BE2C (cell line): ENCODE measurements at places on chromosomes 3 and 15.

DNA sequence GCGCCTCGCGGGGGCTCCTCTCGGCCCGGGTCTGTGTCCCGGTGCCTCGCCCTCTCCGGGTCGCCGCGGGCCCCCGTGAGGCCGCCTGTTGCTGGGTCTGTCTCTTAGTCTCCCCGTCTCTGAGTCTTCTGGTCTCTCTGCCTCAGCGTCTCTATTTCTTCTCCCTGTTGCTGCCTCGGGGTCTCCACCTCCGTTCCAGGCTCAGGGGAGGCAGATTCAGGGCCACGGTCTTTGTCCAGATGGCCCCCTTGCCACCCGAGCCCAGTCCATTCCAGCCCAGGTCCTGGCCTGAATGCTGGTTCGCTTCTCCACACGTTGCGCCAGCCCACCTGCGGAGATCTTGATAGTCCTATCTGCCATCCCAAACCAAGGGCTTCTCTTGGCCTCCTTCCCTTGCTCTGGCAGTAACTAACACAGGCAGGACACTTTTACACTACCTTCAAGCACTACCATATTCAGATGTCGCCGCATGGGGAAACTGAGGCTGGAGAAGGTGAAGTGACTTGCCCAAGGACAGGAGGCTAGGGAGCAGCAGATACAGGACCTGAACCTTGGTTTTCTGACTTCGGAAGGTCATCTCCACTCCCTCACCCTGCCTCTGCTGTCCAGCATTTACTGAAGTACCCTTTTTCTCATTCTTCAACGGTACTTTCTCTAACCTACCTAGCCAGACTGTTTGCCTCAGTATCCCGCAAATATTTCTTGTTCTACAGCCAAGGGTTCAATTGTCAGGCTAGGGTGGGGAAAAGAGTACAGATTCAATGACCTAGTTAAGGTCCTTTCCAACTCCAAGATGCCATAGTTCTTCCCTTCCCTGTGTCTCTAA, 616 bp upstream of the IGDCC4 start:
- DNase-seq = no peak

GRCh38 chr3:177449360-177450006, 252.2 kb upstream of the TBL1XR1 start:
- DNase-seq = no peak

- DNase-seq = no peak
These were observed 27.2 kb upstream of the SYN2 start for GRCh38 chr3:11976976-11977375.

DNA sequence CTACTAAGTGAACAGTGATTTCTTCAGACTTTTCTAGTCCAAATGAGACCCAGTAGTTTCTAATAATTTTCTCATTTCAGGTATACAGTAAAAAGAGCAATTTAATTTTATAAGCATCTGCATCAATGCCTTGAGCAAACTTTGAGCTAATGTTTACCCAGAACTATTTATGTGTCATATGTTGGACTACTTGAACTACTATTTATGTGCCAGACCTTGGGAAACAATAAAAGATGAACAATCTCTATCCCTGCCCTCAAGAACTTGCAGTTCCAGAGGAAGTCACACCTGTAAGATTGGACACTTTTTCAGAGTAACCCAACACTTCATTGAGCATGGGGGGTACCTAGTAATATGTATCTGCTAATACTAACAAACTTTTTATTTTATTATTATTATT, 2.3 kb upstream of the UBE3A start:
- DNase-seq = no peak

DNA sequence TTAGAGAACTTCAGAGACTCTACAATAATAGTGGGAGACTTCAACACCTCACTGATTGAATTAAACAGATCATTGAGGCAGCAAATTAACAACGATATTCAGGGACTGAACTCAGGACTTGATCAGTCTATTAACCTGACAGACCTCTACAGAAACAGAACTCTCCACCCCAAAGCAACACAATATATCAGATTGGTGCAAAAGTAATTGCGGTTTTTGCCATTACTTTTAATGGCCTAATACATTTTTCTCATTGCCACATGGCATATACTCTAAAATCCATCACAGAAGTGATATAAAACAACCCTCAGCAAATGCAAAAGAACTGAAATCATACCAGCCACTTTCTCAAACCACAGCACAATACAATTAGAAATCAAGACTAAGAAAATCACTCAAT, 298.1 kb upstream of the SGO1 start:
- no peak for DNase-seq

- no peak for DNase-seq
These were observed 396.5 kb downstream of the FHIT start for GRCh38 chr3:60854791-60855190.

DNA sequence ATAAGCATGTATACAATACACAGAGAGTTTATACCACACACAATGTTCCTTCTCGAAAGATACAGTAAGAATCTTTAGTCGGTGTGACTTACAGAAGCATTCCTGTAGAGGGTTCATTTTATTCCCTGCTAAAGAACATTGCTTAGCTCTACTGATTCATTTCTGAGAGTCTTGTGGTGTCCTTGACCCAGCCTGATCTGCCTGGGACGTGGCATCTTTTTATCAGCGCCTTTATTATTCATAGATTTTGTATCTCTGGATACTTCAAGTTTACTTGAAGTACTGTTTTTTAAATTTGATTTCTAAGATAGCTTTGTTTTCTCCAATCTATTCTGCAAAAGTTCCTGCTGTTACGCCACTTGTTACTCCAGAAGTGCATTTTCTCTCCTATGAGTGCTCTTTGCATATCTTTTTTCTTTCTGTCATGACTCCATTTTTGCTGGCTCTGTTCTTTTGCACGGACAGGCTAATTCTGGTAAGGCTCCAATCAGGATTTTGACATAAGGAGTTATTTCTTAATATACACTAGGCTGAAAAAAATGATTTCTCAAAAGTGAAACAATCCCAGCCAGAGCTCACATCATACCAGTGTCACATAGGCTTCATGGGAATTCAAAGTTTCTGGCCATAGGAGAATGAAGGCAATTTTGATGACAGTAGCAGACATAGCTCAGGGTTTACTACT, 114.5 kb upstream of the TNIK start:
- no peak for DNase-seq

GRCh38 chr15:90065682-90066049, 36.6 kb downstream of the IDH2 start:
- DNase-seq = no peak

DNA sequence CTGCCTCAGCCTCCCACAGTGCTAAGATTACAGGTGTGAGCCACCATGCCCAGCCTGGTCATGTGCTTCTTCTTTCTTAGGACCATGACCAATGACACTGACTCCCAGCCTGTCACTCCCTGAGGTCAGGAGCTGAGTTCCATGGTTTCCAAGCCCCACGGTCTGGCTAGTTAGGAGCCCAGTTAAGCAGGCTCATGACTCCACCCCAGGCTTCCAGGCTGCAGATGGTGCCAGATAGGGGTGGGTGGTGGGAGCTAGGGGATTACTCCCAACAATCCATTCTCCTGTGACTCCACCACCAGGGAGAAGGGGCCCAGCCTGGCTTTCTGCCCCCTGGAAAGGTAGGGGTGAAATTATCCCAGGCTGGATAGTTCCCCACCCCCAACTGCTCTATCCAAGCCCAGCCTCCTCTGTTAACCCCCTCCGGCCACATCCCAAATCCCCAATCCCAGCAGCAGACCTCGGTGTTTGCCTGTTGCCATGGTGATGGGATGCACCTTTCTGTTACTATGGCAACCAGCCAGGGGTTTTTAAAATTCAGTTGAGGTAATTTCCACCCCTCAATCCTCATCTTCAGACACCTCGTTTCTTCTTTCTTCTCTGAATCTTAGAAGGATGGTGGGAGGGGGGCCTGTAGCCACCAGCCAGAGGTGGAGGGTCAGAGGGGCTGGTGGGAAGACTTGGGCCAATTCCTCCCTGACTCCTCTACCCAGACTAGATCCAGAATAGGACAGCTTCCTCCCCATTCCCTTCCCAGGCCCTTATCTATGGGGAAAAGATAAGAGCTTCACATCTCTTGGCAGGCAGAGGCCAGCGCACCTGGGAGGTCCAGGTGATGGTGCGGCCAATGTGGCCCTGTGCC, 22.5 kb upstream of the SEMA3F start:
- DNase-seq = no peak

DNA sequence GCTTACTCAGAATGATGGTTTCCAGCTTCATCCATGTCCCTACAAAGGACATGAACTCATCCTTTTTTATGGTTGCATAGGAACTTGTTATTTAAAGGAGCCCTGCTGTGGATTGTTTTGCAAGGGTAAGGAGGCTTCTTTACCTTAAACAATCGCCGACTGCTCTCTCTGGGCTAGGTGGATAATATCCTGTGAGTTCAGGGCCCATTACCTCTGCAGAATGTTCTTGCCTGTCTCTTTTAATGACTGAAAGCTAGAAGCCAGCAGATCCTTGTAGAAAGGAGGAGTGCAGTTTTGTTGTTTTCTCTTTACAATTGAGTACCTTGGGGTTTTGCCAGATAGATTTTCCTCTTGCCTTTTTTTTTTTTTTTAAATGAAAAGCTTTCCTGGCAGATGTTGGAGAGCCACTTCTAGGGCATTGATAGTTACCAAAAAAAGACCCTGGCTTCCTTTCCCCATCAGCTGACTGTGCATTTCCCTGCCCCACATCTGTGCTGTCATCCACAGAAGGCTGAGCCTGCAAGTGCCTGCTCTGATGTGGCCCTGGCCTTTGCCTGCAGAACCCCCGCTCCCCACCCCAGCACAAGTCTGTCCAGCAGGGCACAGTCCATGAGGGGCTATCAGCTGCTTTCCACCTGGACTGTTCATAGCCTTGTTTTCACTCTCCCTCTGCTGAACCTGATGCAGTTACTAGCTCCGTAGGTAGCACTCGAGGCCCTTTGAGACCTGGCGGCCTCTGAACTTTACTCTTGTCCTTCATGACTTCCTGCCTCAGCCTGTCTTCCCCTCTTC, 113.1 kb downstream of the CHCHD6 start:
- DNase-seq = no peak

DNA sequence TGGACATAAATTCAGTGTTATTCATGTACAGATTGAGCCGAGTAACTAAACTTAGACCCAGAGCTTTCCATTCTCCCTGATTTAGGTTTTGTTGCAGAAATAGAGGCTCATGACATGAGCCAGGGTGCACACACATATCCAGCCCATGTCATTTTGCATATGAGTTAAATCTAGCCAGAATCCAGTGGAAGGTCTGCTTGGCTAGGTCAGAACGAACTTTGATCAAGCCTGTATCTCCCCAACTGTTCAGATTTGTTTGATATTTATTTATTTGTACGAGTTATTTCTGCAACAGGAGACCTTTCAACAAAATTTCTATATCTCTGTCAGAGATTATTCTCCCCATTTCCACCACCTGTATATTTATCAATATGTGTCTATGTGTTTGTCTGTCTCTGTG, 247.5 kb upstream of the THBS1 start:
- no peak for DNase-seq

GRCh38 chr3:81743096-81744025, 18.1 kb downstream of the GBE1 start:
- peak; percentile 9 for DNase-seq

DNA sequence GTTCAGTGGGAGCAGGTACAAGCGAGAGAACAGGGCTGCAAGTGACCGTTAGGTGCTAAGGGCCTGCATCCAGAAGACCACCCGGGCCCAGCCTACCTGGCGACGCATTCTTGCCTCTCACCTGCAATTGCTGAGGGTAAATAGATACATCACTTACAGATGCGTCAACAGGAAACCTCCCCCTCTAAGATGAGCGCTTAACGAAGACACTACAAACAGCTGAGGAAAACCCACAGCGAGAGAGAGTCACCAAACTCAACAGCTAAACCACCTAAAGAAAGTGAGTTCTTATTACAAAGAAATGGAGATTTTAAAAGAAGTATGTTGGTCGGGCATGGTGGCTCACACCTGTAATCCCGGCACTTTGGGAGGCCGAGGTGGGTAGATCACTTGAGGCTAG, 157.9 kb downstream of the CHSY1 start:
- DNase-seq = no peak

DNA sequence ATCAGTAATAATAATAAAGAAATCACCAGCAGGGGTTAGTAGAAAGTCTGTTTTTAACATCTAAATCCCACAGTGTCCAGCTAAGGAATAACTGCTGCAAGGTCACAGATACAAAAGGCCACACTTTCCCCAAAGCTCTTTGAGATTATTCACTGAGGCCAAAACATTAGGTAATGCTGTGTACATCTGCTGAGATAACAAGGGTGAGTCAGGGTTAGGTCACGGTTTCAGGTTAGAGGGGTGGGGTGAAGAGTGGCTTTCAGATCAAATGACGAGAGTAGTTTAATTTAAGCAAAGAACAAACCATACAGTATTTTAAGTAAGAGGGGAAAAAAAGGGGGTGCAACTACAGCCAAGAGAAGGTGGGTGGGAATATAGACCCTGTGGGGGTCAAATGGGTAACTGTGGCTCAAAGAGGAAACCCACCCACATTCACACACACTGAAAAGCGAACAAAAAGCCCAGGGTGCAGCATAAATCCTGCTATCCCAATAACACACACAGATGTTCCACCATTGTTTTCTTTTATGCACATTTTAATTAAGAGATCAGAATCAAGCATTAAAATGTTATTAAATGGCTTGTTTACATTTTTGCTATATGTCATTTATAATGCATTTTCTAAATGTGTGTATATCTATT, 412.9 kb downstream of the TIGIT start:
- DNase-seq = peak; percentile 5

- DNase-seq = peak; percentile 22
These were observed 959 bp downstream of the ZNF592 start for GRCh38 chr15:84749111-84749991.

- DNase-seq = no peak
These were observed 71.3 kb downstream of the CMTM8 start for GRCh38 chr3:32309654-32310242.

GRCh38 chr3:128349963-128350599, 116.6 kb downstream of the DNAJB8 start:
- DNase-seq = no peak

- no peak for DNase-seq
These were observed 22.1 kb upstream of the LARS2 start for GRCh38 chr3:45366290-45366689.

- DNase-seq = no peak
These were observed 26.1 kb downstream of the KY start for GRCh38 chr3:134624537-134625287.

DNA sequence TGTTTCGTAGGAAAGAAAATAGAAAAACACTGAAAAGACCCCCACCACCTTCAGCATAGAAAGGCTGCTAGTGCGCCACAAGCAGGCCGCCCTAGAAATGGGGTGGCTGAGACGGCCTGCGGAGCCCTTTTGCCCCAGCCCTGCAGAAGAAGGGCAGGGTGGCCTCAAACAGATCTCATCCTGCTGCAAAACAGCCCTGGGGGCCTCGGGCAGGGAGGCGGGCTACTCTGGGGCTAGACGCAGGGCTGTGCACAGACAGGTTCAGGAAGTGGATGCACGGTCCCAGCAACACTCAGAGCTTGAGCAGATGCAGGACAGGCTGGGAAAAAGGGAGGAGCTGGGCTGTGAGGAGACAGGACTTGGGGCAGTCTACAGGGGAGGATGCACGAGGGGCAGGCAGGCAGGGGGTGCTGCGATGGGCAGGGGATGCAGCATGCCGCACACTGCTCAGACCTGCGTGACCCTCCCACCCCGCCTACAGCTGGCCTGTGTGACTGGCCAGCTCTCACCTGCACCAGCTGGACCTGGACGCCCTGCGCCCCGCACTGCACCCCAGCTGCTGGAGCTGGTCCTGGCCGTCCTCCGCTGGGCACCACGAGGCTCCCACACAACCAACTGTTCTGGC, 34.3 kb downstream of the ZXDC start:
- DNase-seq = no peak

GRCh38 chr15:87944691-87945090, 311.8 kb downstream of the NTRK3 start:
- peak; percentile 28 for DNase-seq

GRCh38 chr15:29100486-29101000, 169.1 kb downstream of the NSMCE3 start:
- no peak for DNase-seq
